Colonic mucosa (tissue), 4 donors: ENCODE measurements at places on chromosomes 2 and 18. TPM values are rescaled to one million over a fixed set of nuclear protein-coding genes. Genes with fewer than 3 reads are reported as not detected.

DNA sequence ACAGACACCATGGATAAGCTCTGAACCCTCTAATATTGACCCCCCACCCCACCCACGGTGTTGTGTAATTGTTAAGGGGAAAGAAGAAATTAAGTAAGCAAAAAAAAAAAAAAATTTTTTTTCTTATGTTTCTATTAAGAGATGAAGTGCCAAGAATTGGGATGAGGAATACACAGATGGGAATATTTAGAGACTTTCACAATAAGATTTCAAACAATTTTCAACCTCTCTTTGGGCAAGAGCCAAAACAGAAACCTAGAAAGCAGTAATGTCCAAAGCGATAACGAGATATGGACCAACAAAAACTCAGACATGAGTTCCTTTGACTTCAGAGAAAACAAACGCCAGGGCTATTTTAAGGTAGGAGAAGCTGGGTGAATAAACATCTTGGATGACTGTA, 14.4 kb downstream of the PIEZO2 start:
- DNase-seq, result no peak

- DNase-seq, result no peak
Observed at GRCh38 chr2:146312899-146313298, 1531.9 kb upstream of the ACVR2A start.

DNA sequence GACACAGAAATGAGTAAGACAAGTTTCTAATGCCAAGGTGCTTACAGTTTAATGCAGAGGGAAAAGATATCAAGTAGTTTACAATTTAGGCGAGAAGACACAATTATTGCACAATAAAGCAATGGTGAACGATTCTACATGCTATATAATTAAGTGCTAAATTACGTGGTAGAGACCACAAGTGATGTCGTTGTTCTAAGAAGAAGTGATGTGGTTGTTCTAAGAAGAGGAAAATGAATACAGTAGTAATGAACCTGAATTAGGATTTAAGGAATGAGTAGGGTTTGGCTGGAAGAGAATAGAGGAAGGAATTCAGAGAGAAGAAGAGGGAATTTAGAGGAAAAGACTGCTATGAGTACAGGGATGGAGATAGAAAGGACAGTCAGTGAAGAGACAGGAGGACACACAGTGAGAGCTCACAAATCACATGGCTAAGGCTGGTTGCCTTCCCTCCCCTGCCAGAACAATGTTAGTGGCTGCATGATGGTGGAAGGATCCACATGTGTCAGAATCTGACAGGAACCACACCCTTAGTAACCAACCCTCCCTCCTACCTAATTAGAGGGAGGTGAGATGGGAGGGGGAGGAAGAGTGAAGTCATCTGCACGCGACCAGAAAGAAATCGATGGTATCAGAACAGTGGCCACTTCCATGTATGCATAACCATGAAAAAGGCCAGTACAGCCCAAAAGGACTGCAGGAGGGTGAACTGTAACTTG, 44.7 kb downstream of the M1AP start:
- no peak for DNase-seq

NAGK gene
- total RNA-seq, result 55.6 TPM

GRCh38 chr2:166197446-166197845, 69.6 kb upstream of the SCN1A start:
- DNase-seq, result no peak

DNA sequence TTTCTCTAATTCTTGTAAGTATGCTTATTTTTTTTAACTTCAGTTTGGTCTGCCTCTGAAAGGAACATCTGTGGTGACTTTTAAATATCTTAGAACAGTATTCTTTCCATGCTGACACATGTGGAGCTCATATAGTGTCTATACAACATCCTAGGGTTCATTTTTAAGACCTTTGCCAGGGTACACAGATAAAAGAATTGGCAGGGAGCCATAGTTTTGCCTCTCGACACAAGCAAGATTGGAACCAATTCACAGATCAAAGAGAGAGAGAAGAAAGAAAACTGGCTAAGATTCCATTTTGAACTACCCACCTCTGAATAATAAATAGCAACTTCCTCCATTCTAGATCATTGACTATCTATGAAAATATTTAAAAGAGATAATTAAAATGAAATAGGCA, 142.7 kb upstream of the ST6GAL2 start:
- no peak for DNase-seq

CRYGA gene
- not detected for total RNA-seq
